ENCODE measurements at places on chromosomes 12 and 14.

- peak; percentile 4 for DNase-seq
These were observed 87.0 kb downstream of the HMGA2 start for GRCh38 chr12:65911321-65911720.

- no peak for DNase-seq
These were observed 32.9 kb downstream of the MVK start for GRCh38 chr12:109606320-109607028.

GRCh38 chr12:50788561-50788960 is 24.7 kb downstream of the ATF1 start:
- no peak for DNase-seq

DNA sequence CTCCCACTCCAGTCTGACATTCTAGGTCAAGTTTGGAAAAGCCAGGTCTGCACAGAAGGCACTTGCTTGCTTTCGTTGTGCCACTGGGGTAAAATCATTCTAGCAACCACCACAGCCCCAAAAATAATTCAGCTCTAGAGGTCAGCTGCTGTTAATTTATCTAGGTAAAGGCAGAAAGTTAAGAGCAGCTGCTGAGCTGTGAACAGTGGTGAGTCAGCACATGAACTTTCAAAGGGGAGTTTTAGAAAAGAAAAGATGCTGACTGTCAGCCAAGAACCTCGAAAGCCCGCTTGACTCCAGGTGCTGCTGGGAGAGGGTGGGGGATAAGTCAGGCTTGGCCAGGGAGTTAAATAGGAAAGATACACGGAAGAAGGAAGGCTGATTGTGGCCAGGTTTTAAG is 12.7 kb downstream of the CCDC197 start:
- no peak for DNase-seq

DNA sequence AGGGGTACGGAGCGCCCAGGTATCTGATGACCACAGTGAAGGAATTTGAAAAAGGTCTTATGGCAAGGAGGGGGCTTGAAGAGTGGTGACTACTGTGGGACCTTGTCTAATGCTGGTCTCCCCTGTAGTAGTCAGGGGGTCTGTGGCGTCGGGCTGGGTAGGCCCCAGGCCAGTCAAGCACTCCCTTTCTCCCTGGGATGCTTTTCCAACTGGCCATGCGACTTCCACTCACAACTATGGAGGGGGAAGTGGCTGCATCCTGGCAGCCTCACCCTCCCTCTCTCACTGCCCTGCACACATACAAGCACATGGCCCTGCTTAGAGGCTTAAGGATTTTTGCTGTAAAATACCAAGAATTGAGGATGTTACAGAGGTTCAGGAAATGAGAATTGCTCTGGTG is 4.1 kb downstream of the TSPAN11 start:
- DNase-seq: no peak

DNA sequence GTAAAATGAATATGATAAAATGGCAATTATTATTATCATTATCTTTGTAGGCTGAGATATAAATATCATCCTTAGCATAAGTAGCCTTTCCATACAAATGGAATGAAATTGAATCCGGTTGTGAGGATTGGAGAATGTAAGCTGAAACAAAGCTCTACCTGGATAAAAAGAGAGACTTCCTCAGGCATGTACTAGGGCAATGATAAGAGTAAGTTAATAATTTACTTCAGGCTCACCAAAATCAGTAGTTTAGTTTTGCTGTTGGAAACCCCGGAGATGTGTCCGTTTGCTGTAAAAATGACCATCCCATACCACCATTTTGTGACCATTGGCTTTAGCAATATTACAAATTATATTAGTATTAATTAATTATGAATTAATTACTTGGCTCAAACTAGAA is 96.3 kb downstream of the C12orf75 start:
- no peak for DNase-seq

DNA sequence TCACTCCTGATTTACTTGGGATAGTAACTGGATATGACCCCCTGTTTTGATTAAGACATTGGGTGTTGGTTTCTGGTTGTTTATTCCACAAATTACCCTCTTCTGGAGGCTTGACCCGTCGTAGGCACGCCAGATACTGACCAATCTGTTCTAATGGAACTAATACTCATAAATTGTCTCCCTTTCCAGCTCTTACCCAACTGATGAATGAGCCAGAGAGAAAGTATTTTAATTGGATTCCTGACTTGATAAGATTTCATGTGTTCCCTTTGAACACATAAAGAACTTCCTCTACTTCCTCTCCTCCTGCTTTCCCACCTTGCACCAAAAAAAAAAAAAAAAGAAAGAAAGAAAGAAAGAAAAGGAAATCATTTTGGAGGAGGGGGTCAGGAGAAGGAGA is 340.9 kb downstream of the PCNX1 start:
- DNase-seq: no peak

GRCh38 chr14:101173698-101174521 is 270.4 kb upstream of the RTL1 start:
- DNase-seq: no peak

GRCh38 chr12:17609701-17610100 is 480.3 kb downstream of the RERGL start:
- no peak for DNase-seq

- peak; percentile 66 for DNase-seq
These were observed 170.2 kb upstream of the PRICKLE1 start for GRCh38 chr12:42759622-42760273.

GRCh38 chr12:49288412-49288853 is 6.5 kb upstream of the PRPH start:
- no peak for DNase-seq

GRCh38 chr12:108578264-108578663 is 15.9 kb downstream of the ISCU start:
- no peak for DNase-seq

GRCh38 chr14:61051051-61051450 is 70.0 kb downstream of the SLC38A6 start:
- no peak for DNase-seq

DNA sequence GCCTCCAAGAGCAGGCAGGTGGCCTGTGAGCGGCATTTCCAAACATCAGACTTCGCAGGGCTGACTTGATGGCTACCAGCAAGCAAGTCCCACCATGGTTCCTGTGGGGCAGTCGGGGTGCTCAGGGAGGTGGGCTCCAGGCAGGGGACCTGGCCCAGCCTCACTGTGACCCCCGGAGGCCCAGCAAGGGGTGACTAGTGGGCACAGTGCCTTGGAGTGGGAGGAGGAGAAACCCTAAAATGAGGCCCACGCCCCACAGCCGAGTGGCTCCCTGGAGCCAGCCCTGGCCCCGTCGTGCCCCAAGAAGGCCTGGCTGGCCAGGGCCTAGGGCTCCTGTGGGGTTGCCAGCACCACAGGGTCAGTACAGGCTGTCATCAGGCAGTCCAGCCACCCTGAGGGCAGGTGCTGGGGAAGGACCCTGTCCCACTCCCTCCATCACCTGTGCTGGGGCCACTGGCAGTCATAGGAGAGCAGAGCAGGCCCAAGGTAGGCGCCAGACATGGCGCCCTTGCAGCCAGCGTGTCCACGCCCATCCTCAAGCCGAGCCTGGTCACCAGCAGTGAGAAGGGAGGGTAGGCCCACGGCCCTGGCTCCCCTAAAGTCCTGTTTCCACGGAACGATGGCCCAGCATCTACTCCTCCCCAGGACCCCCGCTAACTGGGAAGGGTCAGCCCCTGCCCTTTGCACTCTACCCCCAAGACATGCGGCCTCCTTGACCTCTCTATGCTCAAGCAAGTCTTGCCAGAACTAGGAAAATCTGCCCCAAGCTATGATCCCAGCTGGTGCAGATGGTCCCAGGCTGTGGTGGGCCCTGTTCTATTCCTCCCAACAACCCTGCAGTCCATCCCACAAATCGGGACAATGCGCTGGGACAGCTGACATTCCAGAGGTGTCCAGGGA is 144.2 kb upstream of the C14orf180 start:
- DNase-seq: no peak

- DNase-seq: no peak
These were observed 1.3 kb upstream of the RD3L start for GRCh38 chr14:103943673-103944072.

All from LNCaP clone FGC (cell line).